ENCODE measurements at places on chromosomes 3 and 15.
A peak's percentile ranks its signal among the peaks of the same experiment; 100 is the strongest.

GRCh38 chr3:174457758-174458157, 401.4 kb upstream of the NAALADL2 start:
- H3K27me3 ChIP-seq = no peaks in the 10 kb centered on the region
- no peak overlapping the region for H3K27ac ChIP-seq
- no peak overlapping the region for H3K4me3 ChIP-seq
- no peaks in the 10 kb centered on the region for H3K4me1 ChIP-seq
- DNase-seq = no peak

GRCh38 chr15:71469413-71469812, 340.9 kb upstream of the NR2E3 start:
- DNase-seq = no peak
- no peak overlapping the region for H3K27ac ChIP-seq
- no peaks in the 10 kb centered on the region for H3K4me1 ChIP-seq
- H3K36me3 ChIP-seq = no peaks in the 10 kb centered on the region

DNA sequence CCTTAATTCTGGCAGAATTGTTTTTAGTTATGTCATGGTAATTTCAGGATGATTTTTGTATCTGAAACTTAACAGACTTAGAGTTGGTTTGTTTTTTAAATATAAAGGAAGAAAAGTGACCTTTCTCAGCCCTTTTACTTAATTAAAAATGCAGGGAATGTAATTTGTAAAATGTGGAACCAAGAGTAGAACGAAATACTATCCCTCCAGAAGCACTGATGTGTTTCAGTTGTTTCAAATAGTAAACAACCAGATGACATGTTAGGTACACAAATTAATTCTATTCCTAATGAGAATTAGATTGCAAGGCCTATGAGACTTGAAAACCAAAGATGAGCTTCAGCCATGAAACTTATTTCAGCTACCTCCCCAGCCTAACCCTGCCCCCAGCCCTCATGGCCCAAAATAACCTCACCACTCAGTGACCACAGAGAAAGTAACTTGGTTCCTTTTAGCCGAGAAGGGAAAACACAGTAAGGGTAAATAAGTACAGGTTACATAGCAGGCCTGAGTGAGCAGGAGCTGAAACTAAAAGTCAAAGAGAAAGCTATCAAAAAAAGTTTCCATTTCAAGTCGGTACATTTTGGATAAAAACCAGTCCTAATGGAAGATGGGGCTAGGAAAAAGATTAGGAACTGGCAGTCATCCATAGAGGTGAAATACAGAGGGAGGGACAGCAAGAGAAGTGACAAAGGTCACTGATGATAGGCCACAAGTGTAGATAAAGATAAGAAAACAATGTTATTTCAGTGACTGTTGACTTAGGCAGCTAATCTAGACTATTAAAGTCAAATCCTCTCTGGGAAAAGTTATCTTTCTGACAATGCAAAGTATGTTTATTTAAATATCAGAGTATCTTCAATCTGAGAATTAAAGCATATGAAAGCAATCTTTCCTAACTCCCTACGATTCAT, 23.2 kb downstream of the SENP8 start:
- H3K27ac ChIP-seq = no peak overlapping the region
- H3K27me3 ChIP-seq = no peaks in the 10 kb centered on the region
- H3K36me3 ChIP-seq = no peaks in the 10 kb centered on the region
- peak; percentile 42 for DNase-seq
- H3K4me3 ChIP-seq = no peak overlapping the region

DNA sequence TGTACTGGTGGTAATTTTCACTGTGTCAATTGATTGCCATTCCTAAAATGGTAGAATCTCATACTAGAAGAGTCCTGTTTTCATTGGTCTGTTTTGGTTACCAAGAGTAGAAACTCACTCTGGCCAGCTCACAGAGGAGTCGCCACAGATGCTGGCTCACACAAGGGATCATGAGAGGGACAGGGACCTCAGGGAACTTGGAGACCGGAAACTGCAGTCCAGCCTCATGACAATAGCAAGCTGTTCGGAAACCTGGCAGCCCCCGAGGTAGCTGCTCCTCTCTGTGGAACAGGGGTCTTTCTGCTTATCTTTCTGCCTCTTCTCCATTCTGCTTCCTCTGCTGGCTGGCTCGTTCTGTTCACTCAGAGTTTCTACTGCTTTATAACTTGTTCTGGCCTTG, 192.9 kb downstream of the PLCL2 start:
- no peaks in the 10 kb centered on the region for H3K27me3 ChIP-seq
- no peak overlapping the region for H3K27ac ChIP-seq
- DNase-seq = no peak
- H3K4me1 ChIP-seq = no peaks in the 10 kb centered on the region
- H3K36me3 ChIP-seq = no peaks in the 10 kb centered on the region
- no peak overlapping the region for H3K4me3 ChIP-seq

GRCh38 chr3:114128826-114129225, 50.0 kb downstream of the DRD3 start:
- no peak overlapping the region for H3K4me3 ChIP-seq
- H3K27ac ChIP-seq = no peak overlapping the region
- no peaks in the 10 kb centered on the region for H3K4me1 ChIP-seq
- H3K27me3 ChIP-seq = no peaks in the 10 kb centered on the region
- no peak for DNase-seq

DNA sequence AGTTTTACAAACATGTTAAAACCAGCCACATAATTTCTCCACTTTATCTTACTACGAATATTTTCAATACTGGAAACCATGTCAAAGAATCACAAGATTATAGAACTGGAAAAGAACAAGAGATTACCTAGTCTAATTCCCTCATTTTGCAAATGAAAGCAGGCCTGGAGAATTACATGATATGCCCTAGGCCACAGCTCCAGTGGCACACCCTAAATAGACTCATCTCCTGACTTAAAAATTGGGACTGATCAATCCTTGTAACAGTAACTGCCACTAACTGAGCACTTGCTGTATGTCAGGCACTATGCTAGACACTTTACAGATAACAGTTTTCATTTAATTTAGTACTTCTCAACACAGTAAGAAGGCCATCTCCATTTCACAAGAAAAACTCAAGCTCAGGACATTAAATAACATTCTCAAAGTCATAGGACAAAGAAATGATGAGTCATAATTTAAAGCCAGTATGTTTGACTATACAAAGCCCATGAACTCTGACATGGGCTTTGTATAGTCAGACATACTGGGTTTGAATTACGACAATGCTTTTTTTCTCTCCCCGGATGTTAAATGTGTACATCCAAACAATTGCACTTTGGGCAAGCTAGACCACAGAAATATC, 9.4 kb downstream of the IGSF11 start:
- DNase-seq = no peak
- no peaks in the 10 kb centered on the region for H3K4me1 ChIP-seq
- H3K36me3 ChIP-seq = no peaks in the 10 kb centered on the region

DNA sequence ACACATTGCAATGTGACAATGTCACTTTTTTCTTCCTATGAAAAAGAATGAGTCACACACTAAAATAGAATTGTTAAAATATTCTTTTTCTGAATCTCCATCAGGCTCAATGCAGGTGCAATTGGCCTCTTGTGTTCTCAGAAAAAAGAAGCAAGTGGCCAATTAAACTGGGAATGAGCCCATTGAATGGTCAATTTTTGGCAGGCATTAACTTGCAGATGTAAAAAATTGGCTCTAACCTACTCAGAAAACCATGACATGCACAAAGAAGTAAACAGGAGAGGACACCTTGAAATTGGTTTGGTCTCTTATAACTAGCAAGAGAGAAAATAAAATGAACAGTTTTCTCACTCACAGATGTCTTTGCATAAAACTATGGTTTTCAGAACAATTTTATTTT, 820.8 kb downstream of the TBL1XR1 start:
- H3K4me3 ChIP-seq = no peak overlapping the region
- H3K4me1 ChIP-seq = no peaks in the 10 kb centered on the region

- H3K4me3 ChIP-seq = no peak overlapping the region
- no peak for DNase-seq
- no peaks in the 10 kb centered on the region for H3K27me3 ChIP-seq
- H3K4me1 ChIP-seq = no peaks in the 10 kb centered on the region
- H3K36me3 ChIP-seq = no peaks in the 10 kb centered on the region
These were observed 66.2 kb upstream of the SLC6A1 start for GRCh38 chr3:10926256-10926810.

DNA sequence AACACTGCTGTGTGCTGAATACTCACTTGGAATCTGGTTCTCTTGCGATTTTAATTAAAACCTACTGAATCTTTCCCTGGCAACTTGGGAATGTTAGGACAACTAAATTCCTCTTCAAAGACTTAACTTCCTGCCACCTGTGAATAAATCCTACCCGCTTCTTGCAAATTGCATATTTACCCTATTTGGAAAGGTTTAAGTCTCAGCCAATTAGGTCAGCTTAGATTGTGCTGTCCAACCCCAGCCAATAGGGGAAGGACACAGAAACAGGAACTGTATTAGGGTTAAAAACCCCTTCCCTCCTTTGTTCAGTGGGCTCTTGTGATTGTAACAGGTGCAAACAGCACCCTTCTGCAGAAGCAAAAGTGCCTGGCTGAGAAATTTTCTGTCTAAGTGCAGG, 38.6 kb upstream of the FSTL1 start:
- no peaks in the 10 kb centered on the region for H3K36me3 ChIP-seq
- no peak for DNase-seq
- H3K4me1 ChIP-seq = no peaks in the 10 kb centered on the region
- no peak overlapping the region for H3K27ac ChIP-seq
- H3K4me3 ChIP-seq = no peak overlapping the region

GRCh38 chr15:94023531-94023930, 207.8 kb upstream of the MCTP2 start:
- no peaks in the 10 kb centered on the region for H3K4me1 ChIP-seq
- no peak overlapping the region for H3K4me3 ChIP-seq
- no peaks in the 10 kb centered on the region for H3K27me3 ChIP-seq
- no peak overlapping the region for H3K27ac ChIP-seq
- DNase-seq = no peak

DNA sequence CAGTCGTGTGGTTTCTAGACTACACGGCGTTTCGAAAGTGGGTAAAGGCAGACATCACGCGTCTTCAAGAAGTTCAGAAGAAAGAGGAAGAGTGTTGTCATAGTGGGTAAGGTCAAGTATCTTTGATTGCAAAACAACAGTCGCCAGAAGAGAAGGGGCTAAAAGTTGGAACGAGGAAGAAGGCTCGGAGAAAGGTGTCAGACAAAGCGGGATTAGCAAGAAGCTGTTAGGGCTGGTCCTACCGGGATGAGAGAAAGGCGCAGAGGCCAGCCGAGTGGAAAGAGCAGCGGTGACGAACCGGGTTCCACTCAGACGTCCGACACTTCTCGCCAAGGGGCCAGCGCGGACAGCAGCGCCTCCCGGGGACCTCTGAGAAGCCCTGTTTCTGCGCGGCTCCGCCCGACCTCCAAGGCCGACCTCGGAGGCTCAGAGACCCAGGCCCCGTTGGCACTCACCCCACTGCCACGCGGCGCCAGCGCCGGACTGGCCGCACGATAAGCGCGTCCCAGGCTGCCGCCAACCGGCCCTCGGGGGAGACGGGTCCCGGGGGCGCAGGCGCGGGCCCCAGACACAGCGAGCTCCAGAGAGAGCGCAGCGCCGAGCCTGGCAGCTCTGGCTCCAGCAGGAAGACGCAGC, 436 bp downstream of the ADPGK start:
- no peaks in the 10 kb centered on the region for H3K36me3 ChIP-seq
- H3K4me3 ChIP-seq = peak overlapping the region; percentile 98
- peak overlapping the region; percentile 94 for H3K27ac ChIP-seq
- no peaks in the 10 kb centered on the region for H3K27me3 ChIP-seq
- peaks cover 11% of the 10 kb centered on the region for H3K4me1 ChIP-seq

- no peaks in the 10 kb centered on the region for H3K4me1 ChIP-seq
- H3K27ac ChIP-seq = no peak overlapping the region
- H3K27me3 ChIP-seq = no peaks in the 10 kb centered on the region
- no peak overlapping the region for H3K4me3 ChIP-seq
- H3K36me3 ChIP-seq = no peaks in the 10 kb centered on the region
- DNase-seq = no peak
These were observed 109.2 kb downstream of the EPHB1 start for GRCh38 chr3:134904241-134904771.

DNA sequence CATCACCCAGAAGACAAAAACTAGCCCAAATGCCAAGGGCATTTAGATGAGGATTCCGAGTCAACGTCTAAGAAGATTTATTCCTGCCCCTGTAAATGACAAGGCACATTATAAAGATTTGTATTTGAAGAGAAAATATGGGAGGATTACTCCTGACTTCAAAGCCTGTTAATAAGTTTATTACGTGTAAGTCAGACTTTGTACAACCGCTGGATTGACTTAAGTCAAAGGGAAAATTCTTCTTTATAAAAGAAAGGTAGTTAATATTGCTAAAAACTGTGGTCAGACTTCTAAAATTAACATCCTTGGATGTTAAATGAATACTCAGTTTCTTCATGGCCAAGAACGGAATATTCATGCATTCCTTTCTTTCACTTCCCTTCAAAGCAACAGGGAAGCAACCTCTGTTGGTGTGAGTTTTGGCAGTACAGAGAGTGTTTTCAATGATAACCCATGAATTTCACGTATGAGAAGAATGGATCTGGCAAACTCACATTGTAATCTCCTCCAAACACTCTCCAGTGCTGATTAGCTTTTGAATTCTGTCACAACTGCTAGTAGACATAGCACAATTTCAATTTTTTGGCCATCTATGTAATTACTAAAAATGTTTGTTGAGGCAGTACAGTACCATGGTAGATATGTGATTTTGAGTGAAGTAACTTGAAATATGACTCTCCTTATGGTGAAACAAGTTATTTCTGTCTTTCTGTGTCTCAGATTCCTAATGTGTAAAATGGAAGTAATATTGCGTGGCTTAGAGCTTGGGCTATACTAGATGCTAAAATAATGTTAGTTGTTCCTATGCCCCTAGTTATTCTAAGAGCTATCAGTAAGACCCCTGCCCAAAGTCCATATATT, 62.0 kb downstream of the PLD1 start:
- no peaks in the 10 kb centered on the region for H3K36me3 ChIP-seq
- H3K27ac ChIP-seq = no peak overlapping the region
- no peak for DNase-seq
- no peak overlapping the region for H3K4me3 ChIP-seq
- peaks cover 4% of the 10 kb centered on the region for H3K4me1 ChIP-seq

- H3K4me1 ChIP-seq = no peaks in the 10 kb centered on the region
- no peak overlapping the region for H3K4me3 ChIP-seq
- no peak for DNase-seq
- no peaks in the 10 kb centered on the region for H3K36me3 ChIP-seq
- no peaks in the 10 kb centered on the region for H3K27me3 ChIP-seq
- no peak overlapping the region for H3K27ac ChIP-seq
These were observed 243.5 kb upstream of the UBE2E2 start for GRCh38 chr3:22959593-22959992.

- H3K27ac ChIP-seq = no peak overlapping the region
- no peaks in the 10 kb centered on the region for H3K36me3 ChIP-seq
- H3K27me3 ChIP-seq = no peaks in the 10 kb centered on the region
- peak; percentile 43 for DNase-seq
These were observed 14.3 kb downstream of the ZBTB47 start for GRCh38 chr3:42667523-42668412.

All from Peyer's patch (tissue), 4 donors.